ENCODE measurements at places on chromosomes 3 and 15. TPM values are rescaled to one million over a fixed set of nuclear protein-coding genes. Genes with fewer than 3 reads are reported as not detected.

DNA sequence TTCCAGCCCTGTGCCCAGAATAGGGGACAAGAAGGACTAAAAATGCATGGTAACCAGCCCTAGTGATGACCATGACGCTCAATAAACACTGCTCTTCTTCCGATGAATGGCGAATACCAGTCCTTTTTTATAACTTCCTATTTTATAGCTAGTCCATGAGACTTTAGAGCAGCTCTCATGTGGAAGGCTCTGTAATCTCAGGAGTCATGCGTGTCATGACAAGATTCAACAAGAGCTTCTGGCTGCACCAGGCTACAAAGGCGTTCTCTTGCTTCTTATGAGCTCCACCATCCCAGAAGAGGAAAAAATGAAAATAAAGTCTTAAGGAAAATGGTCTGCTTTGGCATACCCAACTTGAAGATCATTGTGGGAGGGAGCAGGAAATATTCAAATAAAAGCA lies 141.0 kb downstream of the TMCO5A start:
- no peak for DNase-seq
- H3K36me3 ChIP-seq: no peaks in the 10 kb centered on the region
- peaks cover 5% of the 10 kb centered on the region for H3K4me1 ChIP-seq

DNA sequence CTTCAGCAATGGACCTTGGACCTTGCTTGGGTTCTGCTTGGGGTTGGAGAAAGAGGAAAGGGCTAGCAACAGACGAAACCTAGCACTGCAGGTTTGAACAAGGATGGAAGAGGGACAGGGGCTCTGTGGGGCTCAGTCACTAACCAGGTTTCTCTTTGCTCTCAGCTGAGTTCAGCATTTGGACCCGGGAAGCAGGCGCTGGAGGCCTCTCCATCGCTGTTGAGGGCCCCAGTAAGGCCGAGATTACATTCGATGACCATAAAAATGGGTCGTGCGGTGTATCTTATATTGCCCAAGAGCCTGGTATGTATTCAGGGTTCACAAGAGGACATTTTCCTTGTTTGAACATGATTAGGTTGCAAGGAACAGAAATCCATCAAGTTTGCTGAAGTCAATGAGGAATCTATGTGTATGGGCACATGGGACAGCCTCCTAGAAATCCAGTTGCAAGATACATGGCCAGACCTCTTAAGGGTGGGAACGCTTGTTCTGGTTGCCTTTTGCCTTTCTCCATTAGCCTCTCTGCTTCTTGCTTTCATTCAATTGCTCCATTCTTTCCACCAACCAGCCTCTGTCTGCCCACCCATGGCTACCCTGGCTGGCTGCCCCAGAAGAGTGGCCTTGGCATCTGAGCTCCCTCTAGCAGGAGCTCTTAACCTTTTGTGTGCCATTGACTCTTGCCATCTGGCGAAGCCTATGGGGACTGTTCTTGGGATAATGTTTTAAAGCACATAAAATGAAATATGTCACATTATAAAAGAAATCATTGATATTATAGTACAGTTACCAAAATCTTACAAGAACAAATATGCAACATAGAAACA lies 55.9 kb downstream of the DNASE1L3 start:
- no peak for DNase-seq
- peaks cover 68% of the 10 kb centered on the region for H3K36me3 ChIP-seq
- no peak overlapping the region for H3K4me3 ChIP-seq
- H3K27ac ChIP-seq: no peak overlapping the region
- no peaks in the 10 kb centered on the region for H3K27me3 ChIP-seq
- H3K4me1 ChIP-seq: peaks cover 2% of the 10 kb centered on the region

DNA sequence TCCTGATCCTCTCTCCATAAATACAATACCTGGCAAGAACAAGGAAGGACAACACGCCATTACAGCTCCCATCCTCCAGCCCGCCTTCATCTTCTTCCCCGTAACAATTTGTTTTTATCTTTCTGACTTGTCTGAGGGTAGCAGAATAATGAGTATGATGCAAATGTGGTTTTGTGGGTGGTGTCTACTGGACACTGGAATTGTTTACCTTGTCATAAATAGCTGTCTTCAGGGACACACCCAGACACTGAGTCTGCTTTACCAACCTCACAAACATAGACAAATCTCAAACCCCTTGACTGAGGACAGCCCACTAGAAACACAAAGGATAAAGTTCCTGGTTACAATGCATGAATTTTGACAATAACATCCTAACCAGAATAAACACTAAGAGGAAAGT lies 13.4 kb downstream of the WDR72 start:
- no peak overlapping the region for H3K4me3 ChIP-seq
- H3K4me1 ChIP-seq: no peaks in the 10 kb centered on the region
- H3K36me3 ChIP-seq: no peaks in the 10 kb centered on the region
- no peak overlapping the region for H3K27ac ChIP-seq

- no peaks in the 10 kb centered on the region for H3K36me3 ChIP-seq
- no peak overlapping the region for H3K27ac ChIP-seq
- no peak for DNase-seq
- H3K4me1 ChIP-seq: no peaks in the 10 kb centered on the region
- H3K27me3 ChIP-seq: peaks cover 12% of the 10 kb centered on the region
Observed at GRCh38 chr3:72475258-72476138, 372.7 kb downstream of the SHQ1 start.

- no peak overlapping the region for H3K4me3 ChIP-seq
- H3K36me3 ChIP-seq: no peaks in the 10 kb centered on the region
- H3K27ac ChIP-seq: peak overlapping the region; percentile 94
- H3K27me3 ChIP-seq: no peaks in the 10 kb centered on the region
Observed at GRCh38 chr3:110383356-110383755, 688.3 kb upstream of the NECTIN3 start.

DNA sequence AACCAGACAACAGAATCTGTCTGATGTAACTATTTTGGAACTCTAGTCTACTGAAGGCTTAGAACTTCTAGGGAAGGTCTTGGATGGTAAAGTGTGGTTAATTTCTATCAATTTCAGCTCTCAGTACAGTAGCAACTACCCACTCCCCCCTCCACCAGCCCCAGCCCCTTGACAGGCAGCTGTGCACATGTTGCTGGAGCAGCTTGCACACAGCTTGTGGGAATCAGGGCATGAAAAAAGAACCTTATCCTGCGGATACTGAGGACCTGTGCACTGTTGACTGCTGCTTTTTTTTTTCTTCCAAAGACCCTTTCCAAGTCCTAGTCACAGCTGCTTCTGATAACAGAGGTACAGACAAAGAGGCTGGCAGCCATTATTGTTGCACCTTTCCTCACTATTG lies 81.5 kb upstream of the UBP1 start:
- no peaks in the 10 kb centered on the region for H3K27me3 ChIP-seq
- H3K4me1 ChIP-seq: no peaks in the 10 kb centered on the region
- no peak overlapping the region for H3K4me3 ChIP-seq
- H3K27ac ChIP-seq: no peak overlapping the region
- H3K36me3 ChIP-seq: peaks cover 8% of the 10 kb centered on the region
- DNase-seq: no peak

Gene CHRNB4
- not detected for total RNA-seq

Gene NEK11
- 1.9 TPM for total RNA-seq

Gene ANKRD34C
- total RNA-seq: not detected

- peaks cover 4% of the 10 kb centered on the region for H3K36me3 ChIP-seq
- H3K4me3 ChIP-seq: no peak overlapping the region
- H3K4me1 ChIP-seq: peaks cover 12% of the 10 kb centered on the region
Observed at GRCh38 chr3:58034738-58035523, 26.7 kb downstream of the FLNB start.

GRCh38 chr15:51825698-51826097 lies 3.8 kb upstream of the TMOD3 start:
- no peaks in the 10 kb centered on the region for H3K27me3 ChIP-seq
- H3K4me1 ChIP-seq: no peaks in the 10 kb centered on the region
- no peak for DNase-seq
- no peak overlapping the region for H3K27ac ChIP-seq
- H3K4me3 ChIP-seq: no peak overlapping the region

Gene LRRIQ4
- not detected for total RNA-seq

Gene KIF15
- 10.8 TPM for total RNA-seq
